ENCODE measurements at places on chromosomes 3 and 15. TPM values are rescaled to one million over a fixed set of nuclear protein-coding genes. Genes with fewer than 3 reads are reported as not detected.

DNA sequence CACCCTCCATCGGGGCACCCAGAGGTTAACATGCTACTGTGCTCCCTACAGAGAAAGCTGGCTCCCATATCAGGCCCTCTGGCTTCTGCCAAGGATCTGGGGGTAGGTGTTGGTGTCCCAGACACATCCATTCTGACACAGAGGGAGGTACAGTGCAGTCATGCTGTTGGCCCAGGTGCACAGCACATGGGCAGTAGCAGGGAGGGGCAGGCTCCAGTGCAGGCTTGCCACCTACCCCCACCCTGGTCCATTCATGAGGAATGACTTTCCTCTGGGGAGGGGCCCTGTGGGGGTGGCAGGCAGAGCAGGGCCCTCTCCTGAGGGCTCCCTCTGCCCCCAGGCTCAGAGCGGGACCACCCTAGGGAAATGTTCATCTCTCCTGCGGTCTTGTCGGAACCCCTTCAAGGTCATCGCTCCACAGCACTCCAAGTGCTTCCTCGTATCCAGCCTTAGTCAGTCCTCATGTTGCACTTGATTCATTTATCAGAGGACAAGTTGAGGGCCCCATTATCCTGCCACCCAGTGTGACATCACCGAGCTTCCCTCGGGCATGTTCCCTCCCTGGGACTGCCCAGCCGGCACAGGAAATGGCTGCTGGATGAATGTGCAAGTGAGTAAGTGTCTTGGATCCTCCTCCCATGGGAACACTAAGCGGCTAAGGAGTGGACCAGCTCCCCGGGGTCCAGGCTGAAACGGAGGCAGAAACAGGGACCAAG lies 10.0 kb downstream of the DUSP7 start:
- no peak for DNase-seq

DNA sequence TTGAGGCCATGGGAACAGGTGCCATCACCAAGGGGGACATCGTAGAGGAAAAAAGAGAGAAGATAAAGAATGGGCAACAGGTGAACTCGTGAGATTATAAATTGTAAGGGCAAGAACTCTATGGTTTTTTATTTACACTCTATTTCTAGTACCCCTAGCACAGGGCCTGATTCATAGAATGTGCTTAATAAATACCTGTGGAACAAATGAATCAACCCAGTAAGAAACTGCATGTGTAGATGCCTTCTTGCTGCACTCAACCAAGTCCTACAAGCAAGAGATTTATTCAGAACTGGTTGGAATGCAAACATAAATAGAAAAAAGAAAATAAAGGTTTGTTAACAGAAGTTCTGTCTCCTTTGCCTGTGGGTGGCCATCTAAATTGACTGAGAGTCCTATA lies 18.7 kb upstream of the KPNA1 start:
- no peak for DNase-seq

GRCh38 chr3:172148241-172148640 lies 108.9 kb downstream of the FNDC3B start:
- no peak for DNase-seq

SECISBP2L gene
- 28.3 TPM for total RNA-seq

EBLN2 gene
- 5.3 TPM for total RNA-seq

RARRES1 gene
- not detected for total RNA-seq
